ENCODE measurements at places on chromosomes 4 and X.

- DNase-seq = no peak
Measured at GRCh38 chrX:78658845-78659744, at the start of gene RTL3. Gene RTL3, minus strand, starts transcription at chrX:78659328. Its CDS starts 908 bp downstream, at chrX:78658420.

DNA sequence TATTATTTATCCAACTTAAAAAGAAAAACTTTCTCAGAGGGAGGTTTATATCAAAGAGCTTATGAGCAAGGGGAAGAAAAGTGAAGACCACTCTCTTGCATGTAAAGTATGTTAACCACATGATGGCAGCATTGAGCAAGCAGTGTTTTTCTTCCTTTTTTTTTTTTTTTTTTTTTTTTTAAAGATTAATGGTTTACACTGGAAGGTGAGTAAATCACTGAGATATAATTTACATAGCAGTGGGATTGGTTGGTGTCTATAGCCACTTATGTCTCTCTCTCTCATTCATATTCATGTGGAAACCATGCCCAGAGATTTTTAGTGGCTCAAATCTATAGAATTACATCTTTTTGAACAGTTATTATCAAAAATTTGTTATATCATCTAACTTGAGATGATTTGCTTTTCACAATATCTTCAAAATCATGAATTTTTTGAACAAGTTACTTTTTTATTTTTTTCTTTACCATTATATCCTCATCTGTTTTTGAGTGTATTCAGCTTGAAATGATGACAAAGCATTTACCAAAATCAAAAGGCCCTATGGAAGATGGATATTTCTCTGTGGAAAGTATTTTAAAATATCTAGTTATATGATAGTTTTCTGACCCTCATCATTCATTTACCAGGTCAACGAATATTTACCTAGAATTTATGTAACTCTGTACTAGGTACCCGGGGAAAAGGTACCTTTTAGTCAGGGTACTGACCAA, 31.6 kb downstream of the MTHFD2L start:
- no peak for DNase-seq

- DNase-seq = peak; percentile 38
Measured at GRCh38 chrX:147803948-147804347, 107.8 kb upstream of the FMR1 start.

- no peak for DNase-seq
Measured at GRCh38 chr4:132328761-132329160, 820.3 kb upstream of the PCDH10 start.

DNA sequence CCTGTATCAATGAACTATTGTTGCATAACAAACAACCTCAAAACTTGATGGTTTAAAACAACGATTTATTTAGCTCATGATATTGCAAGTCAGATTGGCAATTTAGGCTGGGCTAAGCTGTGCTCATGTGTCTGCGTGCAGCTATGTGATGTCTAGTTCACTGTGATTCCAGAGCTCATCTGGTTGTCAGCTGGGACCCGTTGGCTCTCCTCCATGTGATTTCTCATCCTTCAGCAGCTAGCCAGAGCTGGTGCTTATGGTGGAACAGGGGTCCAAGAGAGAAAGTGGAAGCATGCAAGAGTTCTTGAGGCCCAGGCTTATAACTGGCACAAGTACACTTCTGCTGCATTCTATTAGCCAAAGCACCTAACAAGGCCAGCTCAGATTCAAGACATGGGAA, 28.8 kb upstream of the TRPC3 start:
- DNase-seq = no peak

DNA sequence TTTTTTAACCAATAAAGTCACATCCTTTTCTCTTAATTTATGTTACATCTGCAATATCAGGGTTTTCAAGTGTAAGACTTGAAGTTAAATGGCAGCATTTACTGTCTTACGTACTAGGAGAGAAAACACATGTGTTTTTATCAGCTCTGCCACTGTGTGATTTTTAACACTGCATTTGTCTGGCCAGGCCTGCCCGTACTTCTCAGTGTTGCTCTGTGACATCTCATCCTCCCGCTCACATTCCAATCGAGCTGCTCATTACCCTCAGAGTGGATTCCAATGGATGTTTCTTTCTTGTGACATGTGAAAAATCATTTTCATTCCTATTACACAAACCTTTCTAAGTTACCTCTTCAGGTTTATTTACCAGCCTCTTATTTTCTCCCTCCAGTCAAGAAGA, 420.3 kb downstream of the FAT4 start:
- DNase-seq = no peak

- DNase-seq = no peak
Measured at GRCh38 chr4:5215321-5215720, 164.0 kb downstream of the STK32B start.

All from DMS 273 treated with DMSO at 0.1 percent for 48 hours (cell line).